ENCODE measurements at places on chromosomes 7 and 10.

DNA sequence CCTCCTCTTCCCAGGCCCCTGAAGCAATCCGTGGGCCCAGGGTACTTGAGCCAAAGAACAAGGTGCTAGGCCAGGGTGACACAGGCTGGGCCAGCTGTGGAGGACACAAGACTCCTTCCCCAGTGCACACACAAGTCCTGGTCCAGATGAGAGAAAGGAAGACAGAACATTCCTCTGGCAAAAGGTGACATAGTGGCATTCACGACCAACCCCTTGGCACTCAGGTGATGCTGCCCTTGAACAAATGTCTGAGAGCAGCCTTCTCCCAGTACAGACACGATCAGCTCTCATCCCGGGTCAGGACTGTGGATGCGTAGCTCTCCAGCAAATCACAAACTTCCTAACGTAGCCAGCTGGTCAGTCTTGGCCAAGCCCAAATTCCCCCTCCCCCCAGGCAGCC lies 118.5 kb downstream of the OAT start:
- H3K4me1 ChIP-seq, result no peaks in the 10 kb centered on the region
- no peaks in the 10 kb centered on the region for H3K27me3 ChIP-seq
- no peak overlapping the region for H3K27ac ChIP-seq
- no peaks in the 10 kb centered on the region for H3K36me3 ChIP-seq
- no peak overlapping the region for H3K4me3 ChIP-seq

DNA sequence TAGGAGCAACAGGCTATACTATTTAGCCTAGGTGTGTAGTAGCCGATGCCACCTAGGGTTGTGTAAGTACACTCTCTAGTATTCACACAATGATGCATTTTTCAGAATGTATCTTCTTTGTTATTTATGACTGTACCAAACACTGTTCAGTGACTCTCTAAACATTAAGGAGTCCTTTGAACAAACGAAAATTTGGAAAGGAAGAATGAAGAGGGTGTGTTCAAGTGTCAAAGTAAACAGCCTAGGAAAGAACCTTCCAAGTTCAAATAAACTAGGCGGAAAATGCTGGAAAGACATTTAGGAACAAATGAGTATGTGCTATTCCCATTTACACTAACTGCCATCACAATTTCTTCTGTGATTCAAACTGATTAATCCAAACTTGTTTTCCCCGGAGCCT lies 142.4 kb downstream of the CHCHD3 start:
- no peaks in the 10 kb centered on the region for H3K27me3 ChIP-seq

DNA sequence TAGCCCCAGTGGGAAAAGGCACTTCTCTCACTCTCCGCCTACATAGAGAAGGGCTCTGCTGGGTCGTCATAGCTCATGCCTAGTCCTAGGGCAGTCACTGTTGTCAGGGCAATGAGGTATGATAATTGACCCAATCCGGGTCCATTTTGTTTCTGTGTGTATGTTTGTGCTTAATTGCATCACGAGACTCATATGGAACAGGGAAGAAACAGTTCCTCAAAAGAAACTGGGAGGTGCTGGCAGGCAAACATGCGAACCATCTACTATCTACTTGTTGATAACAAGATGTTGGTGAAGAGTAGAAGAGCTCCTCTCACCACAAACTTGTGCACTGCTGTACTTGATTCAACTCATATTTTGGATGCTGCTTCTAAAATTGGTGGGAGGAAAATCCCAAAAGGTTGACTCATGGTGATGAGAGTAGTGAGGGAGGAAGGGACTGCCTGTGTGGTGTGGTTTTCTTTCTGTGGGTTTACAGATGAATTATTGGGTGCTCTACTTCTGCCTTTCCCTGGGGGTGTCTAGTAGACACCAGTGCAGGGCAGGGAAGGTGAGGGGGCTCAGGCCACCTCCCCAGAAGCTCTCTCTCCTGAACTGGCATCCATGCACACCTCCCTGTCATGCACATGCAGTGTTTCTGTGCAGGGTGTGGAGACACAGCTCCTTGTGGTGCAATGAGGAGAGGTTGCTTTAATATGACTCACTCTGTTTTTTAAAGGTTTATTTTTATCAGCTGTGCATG lies 29.4 kb downstream of the LSMEM1 start:
- H3K27me3 ChIP-seq, result no peaks in the 10 kb centered on the region
- no peak for DNase-seq
- no peak overlapping the region for H3K27ac ChIP-seq
- no peaks in the 10 kb centered on the region for H3K4me1 ChIP-seq
- H3K36me3 ChIP-seq, result no peaks in the 10 kb centered on the region

DNA sequence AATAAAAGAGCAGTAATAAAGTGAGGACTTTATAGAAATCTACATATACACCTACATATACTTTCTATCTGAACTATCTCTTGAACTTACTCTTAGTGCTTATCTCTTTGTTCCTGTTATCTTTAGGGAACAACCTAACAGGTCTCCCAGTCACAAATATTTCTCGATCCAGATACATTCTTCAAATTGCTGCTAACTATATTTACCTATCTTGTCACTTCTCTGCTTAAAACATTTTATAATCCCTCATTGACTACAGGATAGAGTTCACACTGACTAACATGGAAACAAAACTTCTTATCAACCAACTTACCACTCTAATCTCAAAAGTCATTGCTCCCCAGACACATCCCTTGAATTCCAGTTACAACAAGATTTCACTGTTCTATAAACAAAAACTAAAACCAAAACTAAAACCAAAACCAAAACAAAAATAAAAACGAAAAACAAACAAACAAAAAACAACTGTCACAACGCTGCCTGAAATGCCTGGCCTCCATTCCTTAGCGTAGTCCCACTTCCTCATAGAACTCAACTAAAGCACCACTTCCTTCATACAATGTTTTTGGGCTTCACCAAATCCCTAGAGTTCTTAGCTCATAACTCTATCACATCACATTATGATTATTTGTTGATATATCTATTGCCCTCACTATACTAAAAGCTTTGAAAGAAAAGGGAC lies 134.7 kb downstream of the SEMA3D start:
- H3K36me3 ChIP-seq, result no peaks in the 10 kb centered on the region
- H3K27me3 ChIP-seq, result no peaks in the 10 kb centered on the region

- no peaks in the 10 kb centered on the region for H3K4me1 ChIP-seq
- no peak overlapping the region for H3K27ac ChIP-seq
- H3K4me3 ChIP-seq, result no peak overlapping the region
Observed at GRCh38 chr10:104434601-104435000, 81.0 kb downstream of the CFAP58 start.

- no peaks in the 10 kb centered on the region for H3K27me3 ChIP-seq
- H3K4me3 ChIP-seq, result no peak overlapping the region
- H3K4me1 ChIP-seq, result no peaks in the 10 kb centered on the region
- H3K27ac ChIP-seq, result no peak overlapping the region
- no peaks in the 10 kb centered on the region for H3K36me3 ChIP-seq
Observed at GRCh38 chr7:63073736-63074135, 924.9 kb upstream of the ZNF722 start.

GRCh38 chr7:22665923-22666322 lies 61.1 kb upstream of the IL6 start:
- no peaks in the 10 kb centered on the region for H3K36me3 ChIP-seq
- H3K27ac ChIP-seq, result no peak overlapping the region
- peaks cover 16% of the 10 kb centered on the region for H3K4me1 ChIP-seq
- H3K27me3 ChIP-seq, result no peaks in the 10 kb centered on the region

DNA sequence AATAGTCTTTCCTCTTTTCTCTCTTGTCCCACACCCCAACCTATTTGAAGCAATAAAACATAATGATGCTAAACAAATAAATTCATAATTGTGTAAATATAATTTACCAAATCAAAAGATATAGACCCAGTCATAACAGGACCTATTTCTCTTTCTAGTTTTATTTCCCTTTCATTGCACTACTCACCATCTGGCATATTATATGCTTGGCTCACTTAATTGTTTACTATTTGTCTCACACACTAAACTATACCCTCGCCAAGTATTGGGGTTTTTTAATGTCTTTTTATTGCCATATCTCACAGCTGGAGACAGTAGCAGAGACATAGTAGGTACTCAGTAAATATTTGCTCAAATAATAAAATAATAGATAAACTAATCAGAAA lies 597.5 kb upstream of the PCDH15 start:
- no peaks in the 10 kb centered on the region for H3K36me3 ChIP-seq
- DNase-seq, result no peak
- H3K4me3 ChIP-seq, result no peak overlapping the region
- H3K4me1 ChIP-seq, result peaks cover 6% of the 10 kb centered on the region
- H3K27me3 ChIP-seq, result no peaks in the 10 kb centered on the region
- H3K27ac ChIP-seq, result no peak overlapping the region

GRCh38 chr7:159086301-159086925 lies 58.3 kb downstream of the VIPR2 start:
- H3K27me3 ChIP-seq, result no peaks in the 10 kb centered on the region
- no peak overlapping the region for H3K4me3 ChIP-seq
- no peak overlapping the region for H3K27ac ChIP-seq
- DNase-seq, result no peak

GRCh38 chr10:1274111-1274661 lies 218.0 kb downstream of the WDR37 start:
- no peak for DNase-seq
- no peaks in the 10 kb centered on the region for H3K4me1 ChIP-seq
- H3K27me3 ChIP-seq, result no peaks in the 10 kb centered on the region
- no peaks in the 10 kb centered on the region for H3K36me3 ChIP-seq
- no peak overlapping the region for H3K27ac ChIP-seq

- H3K4me3 ChIP-seq, result no peak overlapping the region
- H3K27me3 ChIP-seq, result peaks cover 34% of the 10 kb centered on the region
- H3K36me3 ChIP-seq, result no peaks in the 10 kb centered on the region
- no peak overlapping the region for H3K27ac ChIP-seq
Observed at GRCh38 chr10:505419-505818, 184.0 kb downstream of the DIP2C start.

DNA sequence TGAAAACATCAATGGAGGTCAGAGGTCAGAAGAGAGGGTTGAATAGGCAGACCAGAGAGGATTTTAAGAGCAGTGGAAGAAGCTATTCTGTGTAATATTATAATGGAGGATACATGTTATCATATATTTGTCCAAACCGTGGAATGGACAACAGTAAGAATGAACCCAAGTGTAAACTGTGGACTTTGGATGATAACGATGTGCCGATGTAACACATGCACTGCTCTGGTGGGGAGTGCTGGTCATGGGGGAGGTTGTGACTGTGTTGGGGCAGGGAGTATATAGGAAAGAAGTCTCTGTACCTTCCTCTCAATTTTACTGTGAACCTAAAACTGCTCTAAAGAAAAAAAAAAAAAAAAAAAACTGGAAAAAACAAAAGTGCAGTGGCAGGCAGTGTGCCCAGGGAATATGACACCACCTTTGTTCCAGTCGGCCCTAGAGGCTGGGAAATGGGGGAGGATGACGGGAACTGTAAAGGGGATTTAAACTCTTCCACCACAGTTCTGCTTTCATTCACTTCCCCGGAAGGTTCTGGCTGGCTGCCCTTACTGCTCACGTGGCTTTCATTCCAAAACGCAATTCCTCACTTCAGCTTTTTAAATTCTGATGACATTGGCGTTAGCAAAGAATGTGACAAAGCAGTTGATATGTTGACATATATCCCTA lies 113.7 kb upstream of the ANKRD1 start:
- no peaks in the 10 kb centered on the region for H3K27me3 ChIP-seq
- no peak overlapping the region for H3K4me3 ChIP-seq
- no peaks in the 10 kb centered on the region for H3K4me1 ChIP-seq
- no peak for DNase-seq
- no peak overlapping the region for H3K27ac ChIP-seq

DNA sequence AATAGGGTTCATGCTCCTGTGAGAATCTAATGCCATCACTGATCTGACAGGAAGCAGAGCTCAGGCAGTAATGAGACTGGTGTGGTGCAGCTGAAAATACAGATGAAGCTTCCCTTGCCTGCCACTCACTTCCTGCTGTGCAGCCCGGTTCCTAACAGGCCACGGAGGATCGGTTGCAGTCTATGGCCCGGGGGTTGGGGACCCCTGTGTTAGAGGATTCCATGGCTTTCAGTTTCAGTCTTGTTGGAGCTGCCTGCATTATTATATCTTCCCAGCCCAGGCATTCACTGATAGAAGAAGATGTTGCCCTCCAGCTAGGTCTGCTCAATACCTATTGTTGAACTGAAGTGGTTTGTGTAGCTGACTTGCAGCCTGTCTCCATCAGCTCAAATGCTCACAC lies 1298.8 kb downstream of the TYW1 start:
- no peak for DNase-seq
- H3K4me3 ChIP-seq, result no peak overlapping the region
- H3K27me3 ChIP-seq, result no peaks in the 10 kb centered on the region
- H3K4me1 ChIP-seq, result no peaks in the 10 kb centered on the region
- H3K27ac ChIP-seq, result no peak overlapping the region

DNA sequence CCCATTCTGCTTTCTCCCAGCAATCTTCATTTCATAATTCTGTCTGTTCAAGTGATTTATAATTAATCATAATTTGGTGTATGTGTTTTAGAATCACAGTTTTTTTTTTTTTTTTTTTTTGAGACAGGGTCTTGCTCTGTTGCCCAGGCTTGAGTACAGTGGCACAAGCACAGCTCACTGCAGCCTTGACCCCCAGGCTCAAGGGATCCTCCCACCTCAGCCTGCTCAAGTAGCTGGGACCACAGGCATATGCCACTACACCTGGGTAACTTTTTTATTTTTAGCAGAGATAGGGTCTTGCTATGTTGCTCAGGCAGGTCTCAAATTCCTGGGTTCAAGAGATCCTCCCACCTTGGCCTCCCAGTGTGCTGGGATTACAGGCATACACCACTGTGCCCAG lies 49.2 kb upstream of the PLA2G12B start:
- no peak overlapping the region for H3K27ac ChIP-seq
- H3K4me1 ChIP-seq, result no peaks in the 10 kb centered on the region
- H3K27me3 ChIP-seq, result no peaks in the 10 kb centered on the region

GRCh38 chr10:71156436-71156835 lies 55.9 kb upstream of the UNC5B start:
- H3K4me3 ChIP-seq, result no peak overlapping the region
- no peak for DNase-seq
- no peaks in the 10 kb centered on the region for H3K4me1 ChIP-seq
- H3K36me3 ChIP-seq, result no peaks in the 10 kb centered on the region
- H3K27ac ChIP-seq, result no peak overlapping the region
- H3K27me3 ChIP-seq, result no peaks in the 10 kb centered on the region

DNA sequence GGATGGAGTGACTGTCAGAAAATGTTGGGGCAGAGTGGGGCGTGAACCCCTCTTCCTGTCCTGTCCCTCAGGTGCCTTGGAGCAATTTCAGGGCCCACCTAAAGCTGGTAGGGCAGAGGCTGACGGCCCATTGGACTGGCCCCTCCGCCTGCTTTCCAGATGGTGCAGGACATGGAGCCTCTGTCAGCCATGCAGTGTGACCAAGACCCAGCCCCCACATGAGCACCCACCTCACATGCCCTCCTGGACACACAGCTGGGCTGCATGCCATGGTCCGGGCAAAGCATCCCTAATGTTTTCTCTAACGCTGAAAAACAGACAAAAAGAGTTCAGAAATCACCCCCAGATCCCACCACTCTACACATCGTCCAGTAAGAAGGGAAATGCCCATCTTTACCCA lies 51.3 kb upstream of the PSAP start:
- H3K4me1 ChIP-seq, result no peaks in the 10 kb centered on the region
- H3K36me3 ChIP-seq, result no peaks in the 10 kb centered on the region
- H3K4me3 ChIP-seq, result no peak overlapping the region
- no peak for DNase-seq
- no peaks in the 10 kb centered on the region for H3K27me3 ChIP-seq
